ENCODE measurements at places on chromosomes 6 and 20.
A peak's percentile ranks its signal among the peaks of the same experiment; 100 is the strongest.

DNA sequence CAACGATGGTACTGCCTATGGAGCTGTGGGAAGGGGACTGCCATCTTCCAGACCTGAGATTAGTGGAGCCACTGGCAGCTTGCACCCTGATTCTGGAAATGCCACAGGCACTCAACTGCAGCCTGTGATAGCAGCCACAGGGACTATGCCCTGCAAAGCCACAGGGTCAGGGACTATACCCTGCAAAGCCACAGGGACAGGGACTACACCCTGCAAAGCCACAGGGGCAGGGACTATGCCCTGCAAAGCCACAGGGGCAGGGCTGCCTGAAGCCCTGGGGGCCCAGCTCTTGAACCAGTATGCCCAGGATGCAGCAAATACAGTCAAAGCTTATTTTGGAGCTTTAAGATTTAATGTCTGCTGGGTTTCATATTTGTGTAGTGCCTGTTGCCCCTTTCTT lies 346.6 kb downstream of the C6orf118 start:
- DNase-seq: no peak

GRCh38 chr20:52168116-52168515 lies 23.5 kb downstream of the ZFP64 start:
- DNase-seq: no peak

DNA sequence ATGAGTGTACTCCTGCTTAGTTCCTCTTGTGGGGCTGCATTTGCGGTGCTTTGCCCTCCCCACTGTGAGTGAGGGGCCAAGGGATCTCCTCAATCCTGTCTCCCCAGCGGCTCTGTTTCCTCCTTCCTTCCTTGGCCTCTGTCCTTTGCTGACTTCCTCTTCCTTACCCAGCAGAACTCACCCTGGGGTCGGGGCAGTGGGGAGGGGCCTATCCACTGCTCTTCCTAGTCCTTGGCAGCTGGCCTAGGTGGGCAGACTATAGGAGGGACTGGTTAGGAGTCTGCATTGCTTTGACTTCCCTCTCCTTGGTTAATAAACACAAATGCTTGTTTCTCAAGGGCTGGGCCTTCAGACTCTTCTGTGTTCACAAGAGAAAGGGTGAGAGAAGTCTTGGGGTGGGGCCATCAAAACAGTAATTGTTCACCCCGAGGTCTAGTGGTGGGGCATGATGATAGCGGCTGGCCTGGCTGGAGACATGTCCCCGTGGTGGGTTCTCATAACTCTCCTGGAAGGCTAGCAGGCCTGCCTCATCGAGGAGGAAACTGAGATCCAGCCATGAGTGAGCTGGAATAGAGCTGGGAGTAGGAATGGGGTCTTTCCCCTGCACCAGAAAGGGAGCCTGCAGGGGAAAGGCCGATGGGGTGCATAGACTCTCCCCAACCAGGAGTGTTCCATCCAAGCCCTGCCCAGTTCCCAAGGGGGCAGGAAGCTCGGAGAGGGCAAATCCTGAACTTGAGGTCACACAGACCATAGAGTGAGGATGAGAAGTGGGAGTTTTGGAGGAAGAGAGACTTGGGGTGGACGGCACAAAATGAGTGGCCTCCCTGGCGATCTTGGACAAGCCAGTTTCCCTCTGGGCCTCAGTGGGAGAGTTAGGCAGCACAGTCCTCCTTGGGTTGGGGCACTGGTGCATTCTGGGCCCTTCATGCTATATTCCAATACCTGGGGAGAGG lies 12.7 kb downstream of the FAM110A start:
- DNase-seq: no peak

GRCh38 chr6:34179106-34179720 lies 33.3 kb upstream of the GRM4 start:
- DNase-seq: no peak

- no peak for DNase-seq
Measured at GRCh38 chr6:26206868-26207801, 119.9 kb downstream of the HFE start.

GRCh38 chr6:110768057-110768456 lies 47.2 kb downstream of the CDK19 start:
- DNase-seq: no peak

- no peak for DNase-seq
Measured at GRCh38 chr6:17863901-17864754, 123.3 kb downstream of the KIF13A start.

- no peak for DNase-seq
Measured at GRCh38 chr6:134111062-134111677, 58.7 kb upstream of the SLC2A12 start.

- no peak for DNase-seq
Measured at GRCh38 chr6:112486454-112486853, 139.3 kb downstream of the RFPL4B start.

DNA sequence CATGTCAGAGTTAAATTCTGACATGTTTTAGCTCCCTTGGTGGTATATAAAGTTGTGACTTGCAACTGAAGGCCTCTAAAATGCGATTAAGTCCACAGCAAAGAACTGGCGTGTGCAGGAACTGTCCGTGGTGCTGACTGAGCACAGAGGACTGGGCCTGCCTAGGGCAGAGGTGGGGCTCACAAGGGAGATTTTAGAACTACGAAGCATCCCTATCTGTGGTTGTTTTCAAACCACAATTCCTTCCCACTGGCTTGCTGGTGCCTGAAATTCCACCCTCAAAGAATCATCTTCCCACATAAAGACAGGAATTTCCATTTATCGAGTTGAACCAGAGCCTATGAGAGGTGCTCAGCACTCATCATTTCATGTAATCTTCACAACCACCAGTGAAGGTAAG lies 30.1 kb downstream of the RIMS4 start:
- DNase-seq: peak; percentile 27

DNA sequence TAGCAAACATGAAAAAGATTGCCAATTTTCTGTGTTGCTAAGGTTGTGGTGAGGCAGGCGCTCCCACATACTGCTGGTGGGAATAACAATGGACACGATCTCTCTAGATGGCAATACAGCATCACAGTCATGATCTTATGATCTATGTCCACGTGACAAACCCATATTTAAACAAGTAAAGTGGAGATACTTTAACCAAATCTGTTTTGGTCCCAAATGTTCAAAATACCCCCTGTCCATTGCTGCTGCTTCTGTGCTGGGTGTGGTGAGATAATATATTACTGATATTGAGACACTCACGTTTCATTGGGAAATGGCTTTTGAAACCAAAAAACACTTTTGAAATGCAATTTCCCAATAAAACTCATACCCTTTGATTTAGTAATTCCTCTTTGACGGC lies 23.0 kb downstream of the SIRPD start:
- DNase-seq: no peak

DNA sequence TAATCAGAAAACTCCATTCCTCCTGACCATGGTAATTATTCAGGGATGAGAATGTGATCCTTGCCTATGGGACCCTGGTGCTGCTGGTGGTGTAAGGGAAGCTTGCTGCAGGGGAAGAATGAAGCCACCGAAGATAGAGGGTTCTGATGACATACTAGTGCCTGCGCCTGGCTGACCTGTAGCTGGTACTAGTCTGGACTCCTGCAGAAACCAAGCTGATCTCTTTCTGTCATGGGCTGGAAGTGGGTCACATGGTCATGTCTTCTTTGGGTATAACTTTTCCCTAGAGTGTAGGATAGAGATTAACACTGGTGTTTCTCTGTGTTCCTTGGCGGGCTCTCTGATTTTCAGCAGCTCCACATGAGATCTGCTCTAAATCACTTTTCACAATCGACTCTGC lies 8.6 kb upstream of the SLC4A11 start:
- no peak for DNase-seq

GRCh38 chr6:119330520-119331113 lies 18.9 kb downstream of the MAN1A1 start:
- no peak for DNase-seq

- DNase-seq: no peak
Measured at GRCh38 chr6:129886401-129887155, 25.5 kb upstream of the TMEM244 start.

- no peak for DNase-seq
Measured at GRCh38 chr6:33073431-33073871, at the start of gene HLA-DPA1. TSS of gene HLA-DPA1 (minus strand) at chr6:33073649.

GRCh38 chr20:40192081-40192480 lies 497.0 kb downstream of the MAFB start:
- DNase-seq: no peak

GRCh38 chr6:70415660-70416059 lies 2.4 kb downstream of the FAM135A start:
- DNase-seq: no peak

GRCh38 chr6:154830771-154831170 lies 97.6 kb downstream of the SCAF8 start:
- no peak for DNase-seq

DNA sequence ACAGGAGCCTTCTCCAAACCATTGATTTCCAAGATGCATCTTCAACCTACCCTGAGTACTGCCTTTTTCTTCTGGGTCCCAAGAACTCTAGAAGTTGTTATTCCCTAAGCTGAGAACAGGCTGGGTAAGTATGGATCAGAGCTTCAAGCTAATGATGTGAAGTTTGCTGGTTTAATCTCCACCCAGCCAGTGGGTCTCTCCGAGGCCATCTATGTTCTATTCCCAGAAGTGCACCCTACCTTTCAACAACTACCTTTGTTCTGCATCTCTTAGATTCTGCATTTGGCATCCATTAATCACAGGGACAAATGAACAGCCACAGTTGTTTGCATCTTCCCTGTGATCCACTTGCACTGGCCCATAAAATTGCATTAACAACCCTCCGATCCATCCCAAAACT lies 246.2 kb downstream of the HIVEP2 start:
- DNase-seq: no peak

GRCh38 chr6:136550330-136551071 lies at the start of gene MAP7:
TSS of gene MAP7 (minus strand) at chr6:136550422. CDS start at chr6:136550408, 14 bp downstream.
- peak; percentile 58 for DNase-seq

GRCh38 chr6:129252377-129253071 lies 369.6 kb downstream of the LAMA2 start:
- DNase-seq: no peak

DNA sequence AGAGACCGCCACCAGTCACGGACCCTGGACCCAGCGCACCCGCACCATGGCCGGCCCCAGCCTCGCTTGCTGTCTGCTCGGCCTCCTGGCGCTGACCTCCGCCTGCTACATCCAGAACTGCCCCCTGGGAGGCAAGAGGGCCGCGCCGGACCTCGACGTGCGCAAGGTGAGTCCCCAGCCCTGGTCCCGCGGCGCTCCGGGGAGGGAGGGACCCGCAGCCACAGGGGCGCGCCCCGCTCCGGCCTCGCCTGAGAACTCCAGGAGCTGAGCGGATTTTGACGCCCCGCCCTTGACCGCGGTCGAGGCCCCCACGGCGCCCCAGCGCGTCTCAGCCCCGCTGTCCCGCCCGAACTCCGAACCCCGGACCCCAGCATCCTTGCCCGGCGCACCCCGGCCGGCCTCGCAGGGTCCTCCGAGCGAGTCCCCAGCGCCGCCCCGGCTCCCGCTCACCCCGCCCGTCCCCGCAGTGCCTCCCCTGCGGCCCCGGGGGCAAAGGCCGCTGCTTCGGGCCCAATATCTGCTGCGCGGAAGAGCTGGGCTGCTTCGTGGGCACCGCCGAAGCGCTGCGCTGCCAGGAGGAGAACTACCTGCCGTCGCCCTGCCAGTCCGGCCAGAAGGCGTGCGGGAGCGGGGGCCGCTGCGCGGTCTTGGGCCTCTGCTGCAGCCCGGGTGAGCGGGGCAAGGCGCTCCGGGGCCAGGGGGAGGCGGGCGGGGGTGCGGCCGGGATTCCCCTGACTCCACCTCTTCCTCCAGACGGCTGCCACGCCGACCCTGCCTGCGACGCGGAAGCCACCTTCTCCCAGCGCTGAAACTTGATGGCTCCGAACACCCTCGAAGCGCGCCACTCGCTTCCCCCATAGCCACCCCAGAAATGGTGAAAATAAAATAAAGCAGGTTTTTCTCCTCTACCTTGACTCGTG lies at the start of gene OXT:
Gene OXT (plus strand): TSS at position 11 of the 920 bp plus-strand sequence. CDS start 36 bp downstream, at position 47.
- DNase-seq: peak; percentile 76

- no peak for DNase-seq
Measured at GRCh38 chr6:26401389-26401986, 587 bp upstream of the BTN3A1 start.

- no peak for DNase-seq
Measured at GRCh38 chr6:44735630-44735963, 348.1 kb downstream of the CDC5L start.

DNA sequence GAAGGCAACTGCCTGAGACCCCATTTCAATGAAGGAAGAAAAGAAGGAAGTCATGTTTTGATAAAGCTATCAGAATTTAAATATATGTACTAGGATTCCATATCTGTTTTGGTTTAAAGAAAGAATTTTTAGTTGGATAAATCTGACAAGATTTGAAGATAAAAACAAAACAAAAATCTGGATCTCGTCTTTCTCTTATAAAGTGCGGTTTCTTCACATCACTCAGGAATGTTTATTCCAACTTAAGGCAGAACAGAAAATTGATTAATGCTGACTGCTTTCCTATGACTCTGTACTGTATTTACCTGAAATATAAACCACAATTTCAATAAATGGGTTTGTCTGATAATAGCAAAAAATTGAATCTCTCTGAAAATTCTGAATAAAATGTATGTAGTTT lies 439.7 kb downstream of the RFPL4B start:
- DNase-seq: no peak

All from activated naive CD4-positive, alpha-beta T cell treated with anti-CD3 and anti-CD28 coated beads, Interleukin-2, amount 50 U/mL, for 16 hours (primary cell).